ENCODE measurements at places on chromosomes 12 and 14. TPM values are rescaled to one million over a fixed set of nuclear protein-coding genes. Genes with fewer than 3 reads are reported as not detected.

DNA sequence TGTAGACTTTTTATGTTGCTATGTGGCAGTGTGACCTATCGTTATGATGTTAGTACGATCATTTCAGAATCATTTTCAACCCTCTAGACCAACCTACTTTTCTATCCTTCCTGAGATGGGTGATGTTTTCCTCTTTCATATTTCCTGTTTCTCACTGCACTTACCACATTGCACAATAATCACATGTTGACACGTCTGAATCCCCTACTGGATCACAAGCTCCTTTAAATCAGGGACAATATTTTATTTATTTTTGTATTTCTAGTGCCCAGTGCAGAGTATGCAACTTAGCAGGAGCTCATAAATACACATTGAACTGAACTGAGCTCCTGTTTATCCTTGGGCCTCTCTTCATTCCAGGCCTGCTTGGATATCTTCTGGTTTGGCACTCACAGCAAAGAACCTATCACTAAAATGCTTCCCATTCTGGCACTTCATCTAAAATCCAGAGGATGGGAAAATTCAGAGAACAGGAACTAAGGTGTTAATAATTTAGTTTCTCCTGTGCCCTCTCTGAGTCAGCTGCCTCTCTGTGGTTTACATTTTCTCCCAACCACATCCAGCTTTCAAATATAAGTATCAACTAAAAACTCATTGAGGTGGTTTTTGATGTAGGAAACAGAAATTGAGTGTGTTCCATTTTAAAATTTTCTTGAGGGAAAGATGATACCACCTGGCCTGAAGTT, 69.4 kb upstream of the DYRK2 start:
- DNase-seq: no peak

DNA sequence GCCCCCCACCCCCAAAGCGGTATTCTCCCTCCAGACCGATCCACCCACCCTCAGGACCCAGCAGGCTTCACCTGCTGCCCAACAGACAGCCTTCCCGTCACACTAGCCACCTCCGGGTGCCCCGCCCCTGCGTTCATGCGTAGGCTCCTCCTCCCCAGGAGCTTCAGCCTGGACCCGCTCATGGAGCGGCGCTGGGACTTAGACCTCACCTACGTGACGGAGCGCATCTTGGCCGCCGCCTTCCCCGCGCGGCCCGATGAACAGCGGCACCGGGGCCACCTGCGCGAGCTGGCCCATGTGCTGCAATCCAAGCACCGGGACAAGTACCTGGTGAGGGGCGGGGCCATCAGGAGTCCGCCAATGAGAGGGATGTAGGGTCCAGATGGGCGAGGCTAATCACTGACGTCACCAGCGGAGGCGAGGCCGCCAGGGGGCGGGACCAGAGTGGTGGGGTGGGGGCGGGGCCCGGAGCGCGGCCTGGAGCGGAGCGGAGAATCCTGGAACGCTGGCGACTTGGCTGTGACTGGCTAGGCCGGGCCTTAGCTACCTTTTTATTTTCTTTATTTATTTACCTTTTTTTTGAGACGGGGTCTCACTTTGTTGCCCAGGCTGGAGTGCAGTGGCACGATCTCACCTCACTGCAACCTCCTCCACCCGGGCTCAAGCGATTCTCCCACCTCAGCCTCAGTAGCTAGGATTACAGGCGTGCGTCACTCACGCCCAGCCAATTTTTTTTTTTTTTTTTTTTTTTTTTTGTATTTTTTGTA, 4.4 kb downstream of the TNS2 start:
- no peak for DNase-seq

- DNase-seq: no peak
Observed at GRCh38 chr12:73414926-73415325, 1122.7 kb upstream of the ATXN7L3B start.

DNA sequence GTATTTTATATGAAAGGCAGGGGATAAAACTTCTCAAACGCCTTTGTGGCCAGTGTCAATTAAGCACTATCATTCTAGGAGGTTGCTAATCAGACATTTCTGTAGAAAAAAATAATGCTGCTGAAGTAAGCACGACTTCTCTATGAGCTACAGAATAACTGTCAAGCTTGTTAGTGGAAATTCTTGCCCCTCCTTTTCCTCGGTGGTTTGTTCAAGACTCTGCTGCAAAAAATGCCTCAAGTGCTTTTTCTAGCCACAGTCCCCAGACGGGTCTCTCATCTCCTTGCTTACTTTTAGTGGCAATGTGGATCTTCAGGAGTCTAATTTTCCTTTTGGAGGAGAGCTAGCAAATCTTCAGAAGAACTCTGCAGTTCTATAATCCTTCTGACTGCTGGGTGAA, 452.0 kb downstream of the FUT8 start:
- no peak for DNase-seq

DNA sequence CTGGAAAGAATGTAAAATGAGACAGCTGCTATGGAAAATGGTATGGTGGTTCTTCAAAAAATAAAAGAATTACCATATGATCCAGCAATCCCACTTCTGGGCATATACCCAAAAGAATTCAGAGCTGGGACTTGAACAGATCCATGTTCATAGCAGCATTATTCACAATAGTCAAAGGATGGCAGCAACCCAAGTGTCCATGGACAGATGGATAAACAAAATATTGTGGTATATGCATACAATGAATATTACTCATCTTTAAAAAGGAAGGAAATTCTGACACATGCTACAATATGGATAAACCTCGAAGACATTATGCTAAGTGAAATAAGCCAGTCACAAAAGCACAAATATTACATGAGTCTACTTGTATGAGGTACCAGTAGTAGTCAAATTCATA, 9.1 kb downstream of the RAB2B start:
- DNase-seq: no peak

GRCh38 chr12:68827895-68828671, 20.1 kb downstream of the MDM2 start:
- no peak for DNase-seq

GRCh38 chr14:101972126-101972866, 7.9 kb downstream of the DYNC1H1 start:
- DNase-seq: peak; percentile 80

GRCh38 chr12:40436564-40436963, 211.8 kb downstream of the LRRK2 start:
- DNase-seq: no peak

DNA sequence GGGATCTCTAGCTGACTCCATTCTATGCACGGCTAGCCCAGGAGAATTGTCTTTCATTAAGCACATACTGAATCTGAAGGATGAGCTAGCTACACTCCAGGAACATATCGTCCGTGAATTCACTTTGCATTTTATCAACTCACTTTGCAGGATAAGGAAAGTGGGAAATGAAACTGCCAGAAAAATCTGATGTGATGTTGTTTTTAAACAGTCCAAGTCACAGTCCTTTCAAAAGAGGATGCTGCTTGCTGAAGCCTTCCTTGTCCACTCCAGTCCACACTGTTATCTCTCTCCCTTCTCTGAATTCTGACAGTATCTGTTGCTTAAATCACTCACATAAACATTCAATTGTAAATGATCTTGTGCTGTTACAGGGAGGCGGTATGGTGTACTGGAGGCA, 12.7 kb upstream of the TMCC3 start:
- DNase-seq: no peak

GRCh38 chr14:36313206-36313605, 7.2 kb downstream of the MBIP start:
- DNase-seq: no peak

GRCh38 chr14:79861111-79861510, 350.2 kb downstream of the DIO2 start:
- DNase-seq: no peak

DNA sequence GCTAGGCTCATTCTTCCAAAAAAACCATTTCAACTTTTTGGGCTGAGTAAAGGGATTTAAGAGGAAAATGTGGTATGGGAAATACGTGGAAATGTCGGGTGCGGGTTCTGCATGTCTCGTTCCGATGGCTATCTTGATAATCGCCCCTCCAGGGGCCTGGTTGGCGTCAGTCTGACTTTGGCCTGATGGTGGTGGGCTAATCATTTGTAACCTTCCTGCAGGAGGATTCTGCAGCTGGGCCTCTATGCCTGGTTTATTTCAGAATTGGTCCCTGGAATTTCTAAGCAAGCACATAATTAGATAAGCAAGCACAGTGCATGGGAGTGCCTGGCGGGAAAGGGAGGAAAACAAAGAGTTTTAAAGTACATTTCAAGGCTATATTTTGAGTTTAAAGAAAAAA, 14.8 kb upstream of the SLC4A8 start:
- DNase-seq: no peak

DNA sequence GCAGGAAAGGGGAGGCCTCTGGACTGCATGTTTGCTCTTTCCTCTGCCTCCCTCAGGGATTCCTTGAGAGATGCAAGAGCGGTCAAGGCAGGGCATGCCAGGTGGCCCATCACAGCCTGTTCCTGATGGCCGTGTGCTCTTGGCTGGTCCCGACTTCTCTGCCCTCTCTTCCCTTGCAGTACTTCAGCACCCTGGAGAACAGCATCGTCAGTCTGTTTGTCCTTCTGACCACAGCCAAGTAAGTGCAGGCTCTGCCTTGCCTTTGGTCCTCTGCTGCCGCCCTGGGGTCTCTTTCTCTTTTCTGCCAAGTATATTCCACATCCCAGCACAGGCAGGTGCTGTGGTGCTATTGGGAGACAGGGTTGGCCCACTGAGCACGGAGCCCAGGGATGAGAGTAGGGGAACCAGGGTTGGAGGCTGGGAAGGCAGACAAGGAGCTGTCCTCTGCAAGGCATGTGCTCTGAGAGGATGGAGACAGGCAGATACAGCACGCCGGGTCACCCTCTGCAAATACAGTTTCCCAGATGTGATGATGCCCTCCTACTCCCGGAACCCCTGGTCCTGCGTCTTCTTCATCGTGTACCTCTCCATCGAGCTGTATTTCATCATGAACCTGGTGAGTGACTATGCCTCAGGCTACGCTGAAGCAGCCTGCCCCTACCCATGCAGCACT, 51.9 kb downstream of the TPCN1 start:
- no peak for DNase-seq

GRCh38 chr14:28661171-28661772, 105.3 kb upstream of the FOXG1 start:
- DNase-seq: no peak

DNA sequence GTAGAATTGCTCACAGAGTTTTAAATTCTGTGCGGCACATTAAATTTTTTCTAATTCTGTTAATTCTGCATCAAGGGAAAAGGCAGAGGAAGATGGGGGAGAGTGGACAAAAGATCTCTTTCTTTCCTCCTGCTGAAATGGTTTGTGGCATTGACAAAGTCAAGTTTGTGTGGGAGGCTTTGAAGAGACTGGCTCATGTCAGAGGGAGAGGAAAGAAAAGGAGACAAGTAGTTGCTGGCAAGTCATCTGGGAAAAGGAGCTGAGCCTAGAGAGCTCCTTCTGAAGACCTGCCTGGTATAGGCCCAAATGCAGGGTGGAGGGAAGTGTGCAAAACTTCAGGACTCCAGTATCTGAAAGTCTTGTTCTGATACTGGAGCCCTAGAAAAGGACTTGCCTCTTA, 36.3 kb downstream of the TTLL5 start:
- DNase-seq: no peak

- DNase-seq: no peak
Observed at GRCh38 chr14:23130871-23131270, 11.8 kb upstream of the CEBPE start.

GRCh38 chr12:132427174-132427768, 62.7 kb upstream of the FBRSL1 start:
- DNase-seq: no peak

GRCh38 chr12:5889381-5890047, 55.5 kb downstream of the ANO2 start:
- no peak for DNase-seq

GRCh38 chr14:58752771-58753201, 115.0 kb downstream of the DACT1 start:
- no peak for DNase-seq

DNA sequence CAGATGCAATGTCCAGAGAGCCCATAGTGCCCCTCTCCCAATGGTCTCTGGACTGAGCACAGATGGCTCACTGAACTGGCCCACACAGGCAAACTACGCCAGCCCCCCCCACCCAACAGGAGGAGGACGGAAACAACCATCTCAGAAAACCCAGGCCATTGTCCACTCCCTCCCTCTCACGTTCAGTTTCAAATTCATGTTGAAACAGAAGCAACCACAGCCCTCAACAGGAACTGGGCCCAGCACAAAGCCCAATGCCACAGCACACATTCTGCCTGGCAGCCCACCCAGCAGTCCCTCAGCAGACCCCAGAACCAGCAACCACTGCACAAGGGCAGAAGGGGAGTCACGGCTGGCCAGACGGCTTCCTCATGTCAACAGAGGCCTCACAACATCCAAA, 10.6 kb downstream of the CCDC88C start:
- DNase-seq: no peak

- no peak for DNase-seq
Observed at GRCh38 chr12:99142651-99143050, 497.6 kb downstream of the APAF1 start.

- no peak for DNase-seq
Observed at GRCh38 chr14:71891970-71892369, 40.3 kb upstream of the RGS6 start.

- no peak for DNase-seq
Observed at GRCh38 chr12:130226771-130227170, 64.5 kb downstream of the FZD10 start.

DNA sequence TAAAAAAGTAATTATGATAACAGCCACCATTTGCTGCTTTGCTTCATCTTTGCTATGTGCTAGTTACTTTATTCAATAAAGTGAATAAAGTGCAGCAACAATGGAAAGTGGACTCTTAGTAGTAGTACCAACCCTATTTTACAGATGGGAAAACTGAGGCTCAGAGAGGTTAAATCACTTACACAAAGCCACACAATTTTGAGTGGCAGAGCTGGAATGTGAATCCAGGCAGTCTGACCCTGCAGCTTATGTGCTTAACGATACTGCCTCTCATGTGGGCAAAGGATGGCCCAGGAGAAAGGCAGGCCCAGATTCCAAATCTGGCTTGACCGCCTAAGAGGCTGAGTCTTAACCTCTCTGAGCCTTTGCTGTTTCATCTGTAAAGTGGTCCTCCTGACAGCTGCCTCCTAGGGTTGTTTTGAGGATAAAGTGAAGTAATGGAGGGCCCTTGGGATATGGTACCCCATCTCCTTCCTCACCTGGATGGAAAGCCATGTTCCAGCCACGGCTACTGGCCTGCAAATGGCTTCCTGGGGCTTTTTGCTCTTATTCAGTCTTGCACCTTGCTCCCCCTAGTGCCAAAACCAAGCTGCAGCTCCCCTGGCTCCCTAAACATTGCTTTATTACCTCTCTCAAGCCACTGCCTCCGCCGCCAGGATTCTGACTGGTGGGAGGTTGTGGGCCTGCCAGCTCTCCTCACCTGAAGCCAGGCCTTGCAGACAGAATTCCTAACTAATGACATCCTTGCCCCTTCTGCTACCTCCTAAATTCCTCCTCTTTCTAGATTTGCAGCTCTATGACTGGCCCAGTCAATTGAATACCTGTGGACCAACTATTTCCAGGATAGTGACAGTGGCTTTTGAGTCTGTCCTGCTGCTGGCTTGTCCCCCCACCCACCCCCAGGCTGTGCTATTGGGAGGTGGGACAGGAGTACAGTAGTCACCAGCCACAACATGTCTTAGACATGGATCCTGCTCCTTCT, 283.3 kb upstream of the PWP1 start:
- no peak for DNase-seq

The SLC6A12 gene
- 0.90 TPM for polyA plus RNA-seq

The EMP1 gene
- 117 TPM for polyA plus RNA-seq

The GRIP1 gene
- 1.1 TPM for polyA plus RNA-seq

The BATF gene
- 0.56 TPM for polyA plus RNA-seq

The PRPH gene
- 1.7 TPM for polyA plus RNA-seq

The FOXN4 gene
- polyA plus RNA-seq: 0.15 TPM

The CLECL1 gene
- 0.32 TPM for polyA plus RNA-seq

The ZNF891 gene
- 2.2 TPM for polyA plus RNA-seq

The GALNT6 gene
- polyA plus RNA-seq: 0.23 TPM

The RNASE12 gene
- polyA plus RNA-seq: not detected

The FLVCR2 gene
- polyA plus RNA-seq: 11.2 TPM

The FANCM gene
- 6.1 TPM for polyA plus RNA-seq

The LMNTD1 gene
- 0.16 TPM for polyA plus RNA-seq

Data from forelimb muscle (tissue), 1 donor.